ENCODE measurements at places on chromosomes 7 and 10. TPM values are rescaled to one million over a fixed set of nuclear protein-coding genes. Genes with fewer than 3 reads are reported as not detected.

GRM8 gene
- not detected for total RNA-seq

GRCh38 chr10:11178606-11179515 is 161.2 kb downstream of the CELF2 start:
- DNase-seq = no peak

GRCh38 chr7:138105221-138105620 is 29.0 kb downstream of the AKR1D1 start:
- no peak for DNase-seq

DNA sequence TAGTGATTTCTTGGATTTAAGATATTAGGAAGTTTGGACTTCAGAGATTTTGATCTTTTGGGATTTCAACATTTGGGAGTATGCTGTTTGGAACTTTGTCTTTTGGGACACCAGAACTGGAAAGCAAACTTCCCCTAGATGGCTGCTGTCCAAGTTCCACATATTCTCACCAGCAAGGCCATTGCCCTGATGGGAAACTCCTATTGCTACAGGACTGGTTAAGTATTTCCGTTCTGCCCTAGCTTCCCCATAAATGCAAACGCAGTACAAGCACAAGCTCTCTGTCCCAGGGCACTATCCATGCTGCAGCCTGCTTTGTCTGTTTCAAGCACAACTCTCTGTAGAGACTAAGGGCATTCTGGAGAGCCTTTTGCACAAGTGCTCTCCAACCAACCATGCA is 79.3 kb upstream of the SLC25A13 start:
- DNase-seq = no peak

Data from NCI-H460 (cell line).